NCI-H446 (cell line): ENCODE measurements at places on chromosomes 3 and 15.

GRCh38 chr15:68425428-68426060 is 6.4 kb downstream of the ITGA11 start:
- DNase-seq: no peak

DNA sequence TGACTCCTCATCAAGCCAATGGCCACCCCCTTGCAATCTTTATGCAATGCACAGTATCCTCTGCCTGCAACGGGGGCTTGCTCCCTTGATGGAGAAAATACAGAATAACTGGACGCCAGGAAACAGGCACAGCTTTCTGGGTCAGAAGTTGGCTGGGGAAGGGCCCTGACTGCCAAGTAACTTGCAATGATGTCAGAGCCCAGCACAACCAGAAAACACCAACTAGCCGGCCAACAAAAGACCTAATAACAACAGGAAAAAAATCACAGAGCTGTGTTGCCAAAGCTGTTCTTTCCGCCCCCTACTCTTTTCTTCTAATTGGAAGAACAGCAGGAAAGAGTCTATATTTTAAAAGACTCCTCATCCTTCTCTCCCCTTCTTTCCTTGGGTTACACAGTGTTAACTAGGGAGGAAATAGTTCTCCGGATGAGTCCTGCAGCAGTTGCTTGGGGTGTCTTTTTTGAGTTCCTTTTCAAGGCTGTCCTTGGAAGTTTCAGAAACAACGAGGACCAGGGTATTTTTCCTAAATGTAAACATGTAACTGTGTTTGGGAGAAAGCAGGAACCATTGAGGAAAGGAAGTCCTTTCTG is 1.4 kb upstream of the SEMA6D start:
- peak; percentile 26 for DNase-seq

DNA sequence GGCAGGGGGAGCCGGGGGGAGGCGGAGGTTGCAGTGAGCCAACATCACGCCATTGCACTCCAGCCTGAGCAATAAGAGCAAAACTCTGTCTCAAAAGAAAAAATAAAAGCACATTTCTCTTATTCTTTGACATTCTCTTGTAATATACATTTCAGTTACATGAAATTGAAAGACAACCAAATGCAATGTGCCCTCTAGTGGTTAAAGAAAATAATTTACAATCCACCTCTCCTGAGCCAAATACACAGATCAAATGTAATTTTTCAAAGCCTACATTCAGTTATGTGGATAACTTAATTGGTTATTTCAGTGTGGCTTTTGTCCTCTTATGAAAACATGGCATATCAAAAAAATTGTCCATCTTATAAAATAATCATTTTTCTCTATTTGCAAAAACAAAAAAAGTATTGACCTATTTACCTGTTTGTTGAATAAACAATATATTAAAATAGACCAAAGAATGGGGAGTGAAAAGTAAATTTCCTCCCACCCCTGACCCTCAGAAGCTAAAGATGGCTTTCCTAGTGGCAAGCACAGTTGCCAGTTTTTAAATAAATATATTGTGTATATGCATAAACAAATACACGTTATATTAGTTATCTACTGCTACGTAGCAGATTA is 14.2 kb upstream of the U2SURP start:
- peak; percentile 53 for DNase-seq

DNA sequence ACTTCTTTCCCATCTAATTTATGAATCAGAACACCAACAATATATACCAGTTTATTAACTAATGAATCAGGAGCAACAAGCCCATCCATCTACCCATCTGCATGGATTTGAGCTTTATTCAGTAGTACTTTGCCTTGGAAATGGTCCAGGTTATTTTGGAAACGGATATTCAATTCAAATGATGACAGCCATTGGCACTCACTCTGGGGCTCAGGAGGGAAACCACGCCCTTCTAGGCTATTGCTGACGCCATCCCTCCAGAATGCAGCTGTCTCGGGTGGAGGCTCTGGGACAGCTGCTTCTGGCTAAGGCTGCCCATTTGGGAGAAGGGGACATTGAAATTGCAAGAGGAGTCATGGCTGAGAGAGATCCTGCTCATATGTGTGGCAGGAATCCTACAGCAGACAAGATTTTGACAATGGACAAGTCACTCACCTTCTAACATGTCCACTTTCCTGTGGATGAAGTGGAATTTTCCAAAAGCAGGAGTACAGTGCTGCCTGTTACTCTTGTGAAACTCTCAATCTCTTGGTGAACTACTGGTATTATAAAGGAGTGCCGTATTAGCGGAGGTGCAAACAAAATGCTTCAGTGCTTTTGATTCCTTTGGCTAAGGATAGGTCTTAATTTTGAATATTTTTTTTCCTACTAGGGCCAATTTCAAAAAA is 29.3 kb upstream of the TRAK1 start:
- DNase-seq: peak; percentile 91

- DNase-seq: no peak
These were observed 150.5 kb downstream of the CFAP20DC start for GRCh38 chr3:58899159-58899952.

DNA sequence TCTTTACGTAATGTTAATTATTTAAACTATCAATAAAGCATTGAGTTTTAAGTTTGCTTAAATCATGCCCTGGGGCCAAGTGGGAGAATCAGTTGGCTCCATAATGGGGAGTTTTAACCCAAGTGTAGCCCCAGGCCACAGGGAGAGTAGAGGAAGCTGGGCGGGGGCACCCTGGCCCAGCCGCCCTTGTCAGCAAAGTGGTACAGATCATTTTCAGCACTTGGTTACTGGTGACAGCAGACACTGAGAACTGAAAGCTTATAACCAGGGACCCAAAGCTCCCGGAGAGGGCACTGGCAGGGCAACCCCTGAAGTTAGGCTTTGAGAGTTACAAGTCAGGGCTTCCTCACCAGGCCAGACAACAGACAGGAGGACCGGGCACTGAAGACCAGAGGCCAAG is 90.6 kb downstream of the SEMA5B start:
- DNase-seq: no peak

GRCh38 chr3:88985491-88985890 is 121.9 kb upstream of the EPHA3 start:
- no peak for DNase-seq

DNA sequence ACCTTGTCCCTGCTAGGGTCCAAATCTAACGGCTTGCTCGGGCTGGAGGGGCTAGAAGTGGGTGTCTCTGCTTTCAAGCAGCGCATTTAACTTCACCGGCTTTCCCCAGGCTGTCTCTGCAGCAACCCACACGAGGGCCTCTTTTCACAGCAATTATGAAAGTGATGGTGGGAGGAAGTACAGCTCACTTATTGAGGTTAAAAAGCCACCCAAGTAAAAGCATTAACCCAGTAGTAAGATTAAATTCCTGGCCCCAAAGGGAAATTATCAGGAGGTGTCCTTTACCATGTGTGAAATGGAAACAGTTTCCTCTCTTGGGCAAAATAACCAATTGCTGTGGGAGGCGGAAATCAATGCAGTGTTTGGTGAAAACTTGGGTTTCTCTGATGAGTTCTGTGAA is 41.1 kb downstream of the NGRN start:
- no peak for DNase-seq

DNA sequence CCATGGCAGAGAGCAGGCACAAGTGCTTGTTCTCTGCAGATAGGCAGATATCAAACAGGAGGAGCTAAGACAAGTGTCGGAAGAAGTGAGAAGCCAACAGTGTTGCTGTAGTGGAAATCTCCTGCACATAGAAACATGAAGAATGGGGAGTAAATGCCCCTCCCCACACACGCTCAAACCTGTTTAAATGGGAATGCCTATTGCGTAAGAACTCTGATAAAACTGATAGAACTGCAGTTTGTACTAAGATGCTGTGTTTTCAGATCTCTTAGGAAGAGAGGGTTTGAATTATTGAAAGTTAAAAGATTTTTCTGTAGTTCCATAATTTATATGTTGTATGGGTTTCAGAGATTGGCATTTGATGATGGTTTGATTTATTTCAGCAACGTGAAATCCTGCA is 19.6 kb downstream of the EIF2AK4 start:
- DNase-seq: no peak

GRCh38 chr15:64105113-64105704 is 9.4 kb downstream of the SNX1 start:
- DNase-seq: no peak

DNA sequence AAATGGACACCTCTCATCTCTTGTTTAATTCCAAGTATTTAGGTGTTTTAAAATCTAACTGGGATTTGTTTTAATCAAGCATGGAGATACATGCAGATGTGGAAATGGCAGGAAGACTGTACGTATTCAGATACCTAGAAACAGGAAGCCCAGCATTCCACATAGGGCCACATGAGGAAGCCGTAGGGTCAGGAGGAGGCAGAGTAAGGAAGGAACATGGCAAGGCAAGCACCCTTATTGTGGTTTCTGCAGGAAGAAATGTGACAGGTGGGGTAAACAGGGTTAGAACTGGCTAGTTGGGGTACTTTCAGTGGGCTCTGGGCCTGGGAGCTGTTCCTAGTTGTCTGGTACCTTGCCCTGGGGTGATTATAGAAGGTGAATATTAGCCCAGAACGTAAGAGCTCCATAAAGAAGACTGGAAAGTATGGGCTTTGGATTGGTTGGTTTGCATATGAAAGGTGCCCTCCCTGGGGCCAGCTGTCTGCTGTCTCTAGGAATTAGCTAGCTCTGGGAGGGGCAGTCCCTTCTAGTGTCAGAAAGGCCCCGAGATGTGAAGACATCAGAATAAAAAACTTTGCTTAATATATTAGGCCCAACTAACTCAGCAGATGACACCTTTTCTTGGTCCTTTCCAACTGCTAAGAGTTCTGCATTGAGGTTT is 107.7 kb upstream of the CADPS start:
- DNase-seq: no peak

DNA sequence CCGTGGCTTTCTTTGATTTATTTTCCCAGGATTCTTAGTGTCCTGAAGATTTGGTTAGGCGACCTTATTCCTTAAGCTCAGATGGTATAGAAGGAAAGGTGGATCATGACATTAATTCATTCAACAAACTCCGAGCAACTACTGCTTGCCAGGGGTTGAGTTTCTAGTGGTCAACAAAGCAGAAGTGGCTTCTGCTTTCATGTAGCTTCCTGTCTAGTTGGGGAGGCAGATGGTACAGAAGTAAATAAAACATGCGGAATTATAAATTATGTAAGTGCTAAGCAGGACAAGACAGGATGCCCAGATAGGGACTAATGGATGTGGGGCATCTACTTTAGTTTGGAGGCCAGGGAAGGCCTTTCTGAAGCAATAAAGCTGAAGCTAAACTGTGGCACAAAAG is 15.6 kb downstream of the EEFSEC start:
- no peak for DNase-seq

- DNase-seq: no peak
These were observed 6.3 kb downstream of the RTP2 start for GRCh38 chr3:187696021-187696420.

DNA sequence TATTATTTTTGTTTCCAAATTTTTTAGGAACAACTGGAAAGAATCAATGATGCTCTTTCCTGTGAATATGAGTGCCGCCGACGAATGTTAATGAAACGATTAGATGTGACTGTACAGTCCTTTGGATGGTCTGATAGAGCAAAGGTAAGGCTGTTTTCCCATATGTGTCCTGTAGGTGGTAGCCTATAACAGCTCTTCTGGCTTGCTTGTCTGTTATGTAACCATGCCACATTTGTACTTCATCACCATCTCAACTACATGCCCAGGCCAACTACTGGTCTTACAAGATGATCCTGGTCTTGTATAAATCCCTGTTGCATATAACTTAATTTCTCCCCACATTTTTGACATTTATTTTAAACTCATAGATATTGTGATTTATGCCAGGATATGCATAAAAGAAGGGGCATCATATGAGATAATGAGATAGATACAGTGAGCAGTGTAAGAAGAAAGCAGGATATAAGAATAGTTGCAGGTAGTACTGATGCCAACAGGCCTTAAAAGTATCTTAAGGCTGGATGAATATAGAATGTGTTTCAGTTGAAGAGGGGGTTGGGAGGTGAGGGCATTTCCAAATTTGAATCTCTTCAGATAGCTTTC is 20.3 kb downstream of the FAM98B start:
- DNase-seq: no peak

DNA sequence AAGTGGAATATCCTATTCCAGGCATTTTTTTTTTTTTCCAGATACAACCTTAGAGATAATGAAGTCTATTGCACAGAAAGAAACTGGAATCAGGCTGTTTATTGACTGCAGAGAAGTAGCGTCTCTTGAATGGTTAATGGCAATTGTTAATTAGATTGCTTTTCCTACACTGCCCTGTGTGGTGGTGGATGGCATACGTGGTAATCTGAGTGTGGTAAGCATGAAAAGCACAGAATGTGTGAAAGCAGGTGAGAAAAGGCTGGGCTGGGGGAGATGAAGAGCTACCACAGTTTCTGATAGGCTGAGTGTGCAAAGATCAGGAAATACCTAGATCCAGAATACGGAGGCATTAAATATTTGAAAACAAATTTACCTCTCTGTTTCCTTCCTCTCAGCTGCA is 486.3 kb upstream of the TBL1XR1 start:
- DNase-seq: no peak

- DNase-seq: no peak
These were observed 34.7 kb upstream of the BNIP2 start for GRCh38 chr15:59723687-59724346.

- peak; percentile 79 for DNase-seq
These were observed 69.8 kb downstream of the TNFAIP8L3 start for GRCh38 chr15:51024735-51025453.

- no peak for DNase-seq
These were observed 14.7 kb downstream of the CHD2 start for GRCh38 chr15:92914768-92915221.

DNA sequence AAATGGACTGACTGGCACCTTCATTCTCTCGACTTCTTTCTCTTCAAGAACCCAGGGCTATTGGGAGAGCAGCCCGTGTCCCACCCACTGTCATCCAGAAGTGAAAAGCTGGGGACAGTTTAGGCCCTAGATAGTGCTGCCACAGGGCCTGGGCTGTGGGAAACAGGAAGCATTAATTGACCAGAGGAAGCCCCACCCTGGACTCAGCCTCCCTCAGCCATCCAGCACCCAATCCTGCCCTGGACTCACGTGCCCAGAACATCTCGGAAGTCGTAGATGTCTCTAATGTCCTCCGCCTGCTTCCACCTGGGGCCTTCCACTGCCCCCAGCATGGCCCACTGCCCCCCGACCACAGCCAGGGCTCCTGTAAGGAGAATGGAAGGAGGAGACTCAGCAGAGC is 2.3 kb downstream of the CAMK1 start:
- DNase-seq: no peak

GRCh38 chr3:114615523-114616085 is 321.8 kb downstream of the TIGIT start:
- no peak for DNase-seq

GRCh38 chr15:101104141-101104540 is 147.7 kb downstream of the CHSY1 start:
- no peak for DNase-seq

GRCh38 chr15:101489237-101489598 is 289 bp downstream of the PCSK6 start:
- DNase-seq: no peak

GRCh38 chr3:121592856-121593702 is at the start of gene FBXO40:
FBXO40 (plus strand) TSS chr3:121593379; CDS start chr3:121620576, 27,197 bp downstream.
- no peak for DNase-seq

- no peak for DNase-seq
These were observed 329.8 kb upstream of the RASGRP1 start for GRCh38 chr15:38894243-38894948.

DNA sequence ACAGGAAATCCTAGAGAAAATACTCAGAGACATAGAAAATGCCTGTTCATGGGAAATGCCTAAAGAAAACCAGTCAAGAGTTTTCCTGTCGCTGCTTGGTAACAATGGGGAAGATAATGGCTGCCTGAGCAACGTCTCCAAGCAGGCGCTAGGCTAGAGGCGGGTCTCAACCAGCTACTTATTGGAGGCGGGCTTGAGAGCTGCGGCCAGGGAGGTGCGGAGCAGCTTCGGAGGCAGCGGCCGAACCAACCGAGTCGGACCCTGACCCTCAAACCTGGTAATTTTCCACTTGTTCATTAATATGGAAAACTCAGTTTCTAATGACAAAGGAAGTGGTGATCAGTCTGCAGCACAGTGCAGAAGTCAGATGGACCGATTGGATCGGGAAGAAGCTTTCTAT is 173.1 kb downstream of the DTWD1 start:
- DNase-seq: no peak
